ENCODE measurements at places on chromosomes 1 and 21.

GRCh38 chr1:58287894-58288623, 258.5 kb downstream of the OMA1 start:
- DNase-seq = no peak

DNA sequence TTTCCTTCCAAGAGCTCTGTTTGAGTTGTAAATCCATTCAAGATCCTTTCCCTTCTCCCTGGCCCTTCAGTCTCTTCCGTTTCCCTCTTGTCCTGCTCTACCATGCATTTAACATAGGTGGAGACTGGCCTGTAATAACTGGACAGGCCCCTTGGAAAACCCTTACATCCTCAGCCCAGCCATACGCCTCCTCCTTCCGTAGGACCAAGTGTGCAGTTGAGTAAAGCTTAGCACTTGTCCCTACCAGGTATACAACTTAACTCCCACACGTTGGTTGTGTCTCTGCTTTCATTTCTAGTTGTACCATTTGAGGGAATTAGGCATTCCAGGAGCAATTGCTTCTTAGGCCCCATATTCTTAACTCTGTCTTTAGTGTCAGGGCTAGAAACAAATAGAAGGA, 6.4 kb downstream of the MAN1C1 start:
- no peak for DNase-seq

DNA sequence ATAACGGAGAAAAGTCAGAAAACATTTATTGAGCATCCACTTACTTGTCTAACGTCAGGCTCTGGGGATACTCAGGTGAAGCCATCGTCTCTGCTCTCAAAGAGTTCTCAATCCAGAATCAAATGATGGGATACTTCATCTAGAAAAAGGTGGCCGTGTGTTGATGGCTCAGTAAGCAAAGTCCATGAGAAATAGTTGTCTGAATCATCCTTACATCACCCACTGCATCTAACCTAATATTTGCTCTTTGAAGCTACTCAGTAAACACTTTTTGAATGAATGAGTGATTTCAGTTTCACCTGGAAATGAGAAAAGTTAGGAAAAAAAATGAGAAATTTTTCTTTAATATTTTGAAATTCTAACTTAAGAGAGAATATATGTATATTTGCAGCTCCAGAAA, 155.3 kb upstream of the PKN2 start:
- no peak for DNase-seq

DNA sequence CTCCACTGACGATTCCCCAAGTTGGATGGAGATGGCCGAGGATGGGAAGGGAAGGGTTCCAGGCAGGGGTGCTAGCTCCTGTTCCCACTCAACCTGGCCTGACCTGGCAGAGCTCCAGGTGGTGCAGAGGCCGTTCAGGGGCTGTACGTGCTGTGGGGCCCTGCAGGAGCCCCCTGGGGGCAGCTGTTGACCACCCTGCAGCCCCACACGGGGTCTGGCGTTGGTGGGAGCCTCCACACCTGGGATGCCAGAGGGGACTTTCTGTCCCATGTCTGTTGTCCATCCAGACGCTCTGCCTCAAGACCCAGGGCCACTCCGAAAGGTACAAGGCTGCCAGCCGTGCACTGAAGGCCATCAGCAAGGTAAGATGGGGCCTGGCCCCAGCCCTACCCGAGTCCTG, 20.0 kb downstream of the ARHGEF16 start:
- DNase-seq = no peak

DNA sequence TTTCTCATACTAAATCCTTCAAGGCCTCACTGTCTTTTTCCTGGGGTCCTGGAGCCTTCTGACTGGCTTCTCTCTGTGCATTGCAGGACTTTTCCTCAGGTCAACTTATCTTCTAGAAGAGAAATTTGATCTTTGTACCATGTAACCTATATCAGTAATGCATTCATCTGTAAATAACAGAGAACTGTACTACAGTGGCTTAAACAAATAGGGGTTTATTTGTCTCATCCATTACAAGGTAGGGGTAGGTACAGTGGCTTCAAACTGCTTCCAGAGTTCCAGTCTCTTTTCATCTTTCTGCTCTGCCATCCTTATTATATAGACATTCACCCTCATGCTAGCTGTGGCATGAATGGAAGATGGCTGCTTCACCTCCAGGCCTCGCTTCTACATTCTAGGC, 29.5 kb upstream of the GTF2B start:
- no peak for DNase-seq

- DNase-seq = no peak
Observed at GRCh38 chr1:993379-993995, 6.4 kb downstream of the HES4 start.

DNA sequence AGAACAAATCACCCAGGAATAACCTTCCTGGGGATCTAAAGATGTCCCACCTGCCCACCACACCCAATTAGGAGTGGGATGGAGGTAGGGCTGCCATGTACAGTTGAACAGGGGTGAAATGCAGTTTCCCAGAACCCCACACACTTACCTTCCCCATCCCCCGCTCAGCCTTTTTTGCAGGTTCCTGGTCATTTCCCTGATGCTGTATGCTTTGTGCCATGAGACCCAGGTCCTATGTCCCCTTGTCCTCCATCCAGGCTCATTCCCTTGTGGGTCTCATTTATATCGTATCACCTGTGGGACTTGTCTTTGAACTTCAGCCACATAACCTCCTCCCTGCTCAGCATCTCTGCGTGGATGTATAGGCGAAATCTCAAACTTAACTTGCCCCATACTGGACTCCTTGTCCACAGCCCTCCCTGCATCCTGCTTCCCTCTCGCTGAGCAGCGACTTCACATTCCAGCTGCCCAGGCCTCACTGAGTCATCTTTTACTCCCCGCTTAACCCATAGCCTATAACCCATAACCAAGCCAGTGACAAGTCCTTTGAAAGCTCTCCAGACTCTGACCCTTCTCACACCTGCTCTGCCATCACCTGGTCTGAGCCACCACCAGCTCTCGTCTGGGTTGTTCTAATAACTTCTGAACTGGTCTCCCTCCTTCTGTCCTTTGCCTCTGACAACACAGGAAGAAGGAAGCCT, 4.7 kb downstream of the LDLRAD2 start:
- no peak for DNase-seq

- DNase-seq = no peak
Observed at GRCh38 chr1:151976015-151976343, 17.7 kb downstream of the S100A10 start.
